ENCODE measurements at places on chromosomes 16 and 17. TPM values are rescaled to one million over a fixed set of nuclear protein-coding genes. Genes with fewer than 3 reads are reported as not detected.

CDK10 gene
- 34.4 TPM for total RNA-seq

RCVRN gene
- not detected for total RNA-seq

ENPP7 gene
- total RNA-seq = not detected

IL17C gene
- total RNA-seq = not detected

SPIRE2 gene
- total RNA-seq = 7.0 TPM

Data from placental pericyte (primary cell).